Stimulated activated CD8-positive, alpha-beta memory T cell treated with anti-CD3 and anti-CD28 coated beads, Interleukin-7, amount 100 ng/mL, for 1 hour (primary cell): ENCODE measurements at places on chromosomes 11 and 22.

- no peak for DNase-seq
These were observed 6.4 kb upstream of the JAM3 start for GRCh38 chr11:134062265-134063123.

- no peak for DNase-seq
These were observed 8.5 kb downstream of the SWAP70 start for GRCh38 chr11:9672288-9672916.

DNA sequence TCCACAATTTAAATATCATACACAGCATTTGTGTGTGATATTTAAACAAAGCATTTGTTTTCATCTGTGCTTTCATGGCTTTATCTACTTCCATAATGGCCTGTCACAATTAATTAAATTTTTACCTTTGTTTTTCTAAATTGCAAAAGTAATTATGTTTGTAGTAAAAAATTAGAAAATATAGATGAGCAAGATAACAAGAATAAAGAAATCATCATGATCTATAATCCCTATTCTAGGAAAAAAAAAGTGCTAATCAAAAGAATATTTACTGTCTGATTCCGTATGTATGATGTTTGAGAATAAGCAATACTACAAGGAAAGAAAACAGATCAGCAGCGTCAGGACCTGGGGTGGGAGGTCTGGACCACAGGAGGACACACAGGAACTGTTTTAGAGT lies 149.9 kb downstream of the NCAM1 start:
- no peak for DNase-seq

- DNase-seq, result peak; percentile 78
These were observed at the start of gene UCP2 for GRCh38 chr11:73982595-73982989. UCP2 (minus strand) TSS chr11:73982843; CDS start chr11:73978378, 4,465 bp downstream.

DNA sequence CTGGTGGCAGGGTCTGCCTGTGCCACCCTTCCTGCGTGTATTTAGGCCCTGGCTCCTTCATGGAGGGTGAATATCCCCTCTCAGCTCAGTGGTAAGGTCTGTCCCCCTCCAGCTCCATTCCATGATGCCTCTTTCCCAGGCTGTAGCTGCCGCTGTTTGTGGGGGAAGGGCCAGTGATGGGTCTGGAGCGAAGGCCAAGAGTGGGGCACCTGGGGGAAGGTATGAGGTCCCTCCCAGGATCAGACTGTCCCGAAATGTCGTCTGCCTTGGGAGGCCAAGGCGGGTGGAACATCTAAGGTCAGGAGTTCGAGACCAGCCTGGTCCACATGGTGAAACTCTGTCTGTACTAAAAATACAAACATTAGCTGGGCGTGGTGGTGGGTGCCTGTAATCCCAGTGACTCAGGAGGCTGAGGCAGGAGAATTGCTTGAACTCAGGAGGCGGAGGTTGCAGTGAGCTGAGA lies 1.1 kb downstream of the CD151 start:
- DNase-seq, result no peak

DNA sequence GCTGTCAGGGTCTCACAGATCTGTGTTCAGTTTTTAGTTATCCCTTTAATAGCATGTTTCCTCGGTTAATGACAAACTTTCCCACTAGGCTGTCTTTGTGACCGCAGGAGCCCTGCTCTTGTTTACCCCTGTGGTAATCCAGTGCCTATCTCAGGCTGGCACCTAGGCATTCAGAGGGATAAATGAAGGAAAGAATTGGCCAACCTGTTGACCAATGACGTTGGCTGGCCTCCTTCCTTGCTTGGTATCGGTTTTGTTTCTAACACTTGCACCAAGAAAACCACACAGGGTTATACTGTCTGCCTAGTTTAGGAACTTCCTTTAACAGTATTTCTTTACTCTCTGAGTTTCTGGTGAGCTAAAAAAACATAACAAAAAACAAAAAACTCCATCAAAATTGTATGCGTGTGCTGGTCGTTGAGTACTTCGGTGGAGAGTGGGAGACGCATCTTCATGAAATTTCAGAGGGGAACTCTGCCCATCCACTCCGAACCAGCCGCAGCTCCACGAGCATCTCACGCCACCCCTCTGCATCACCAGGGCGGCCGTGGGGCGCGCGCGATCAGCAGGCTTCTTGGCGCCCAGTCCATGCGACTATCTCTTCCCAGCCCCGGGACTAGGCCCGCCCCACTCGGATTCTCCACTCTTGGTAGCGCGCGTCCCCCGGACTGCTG lies 563 bp upstream of the ENDOD1 start:
- no peak for DNase-seq

DNA sequence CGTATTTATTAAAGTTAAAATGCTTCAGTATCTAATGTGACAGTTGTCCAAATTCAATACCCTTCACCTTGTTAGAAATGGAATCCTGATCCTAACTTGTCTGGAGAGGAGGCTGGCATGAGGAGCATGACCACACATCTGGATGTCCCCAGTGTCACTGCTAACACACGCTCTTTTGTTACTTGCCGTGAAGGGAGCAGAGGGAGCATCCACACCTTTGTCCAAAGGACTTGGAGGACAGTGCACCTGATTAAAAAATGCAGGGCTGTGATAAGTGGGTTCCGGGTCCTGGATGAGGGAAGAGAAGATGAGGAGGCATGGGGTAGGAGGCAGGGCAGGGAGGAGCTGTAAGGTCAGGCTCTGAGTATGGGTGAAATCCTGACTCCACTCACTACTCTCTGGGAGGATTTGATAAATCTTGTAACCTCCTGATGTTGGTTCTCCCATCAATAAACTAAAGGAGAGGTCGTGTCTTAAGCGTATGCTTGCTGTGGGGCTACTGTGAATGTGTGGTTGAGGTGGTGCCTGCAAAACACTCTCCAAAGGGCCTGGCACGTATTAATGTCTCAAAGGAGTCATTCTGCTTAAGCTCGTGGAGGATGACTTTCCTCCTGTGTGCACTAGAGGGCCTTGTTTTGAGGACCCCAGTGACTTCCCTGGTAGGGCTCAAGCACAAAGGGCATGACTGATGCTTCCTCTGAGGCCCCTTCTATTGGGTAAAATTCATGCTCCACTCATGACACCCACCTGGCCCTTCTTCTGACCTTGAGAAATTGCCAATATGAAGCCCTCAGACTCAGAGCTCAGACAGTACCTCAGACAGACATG lies 16.8 kb upstream of the IGLL5 start:
- no peak for DNase-seq

- DNase-seq, result no peak
These were observed 27.0 kb upstream of the POU2AF1 start for GRCh38 chr11:111406091-111406490.

DNA sequence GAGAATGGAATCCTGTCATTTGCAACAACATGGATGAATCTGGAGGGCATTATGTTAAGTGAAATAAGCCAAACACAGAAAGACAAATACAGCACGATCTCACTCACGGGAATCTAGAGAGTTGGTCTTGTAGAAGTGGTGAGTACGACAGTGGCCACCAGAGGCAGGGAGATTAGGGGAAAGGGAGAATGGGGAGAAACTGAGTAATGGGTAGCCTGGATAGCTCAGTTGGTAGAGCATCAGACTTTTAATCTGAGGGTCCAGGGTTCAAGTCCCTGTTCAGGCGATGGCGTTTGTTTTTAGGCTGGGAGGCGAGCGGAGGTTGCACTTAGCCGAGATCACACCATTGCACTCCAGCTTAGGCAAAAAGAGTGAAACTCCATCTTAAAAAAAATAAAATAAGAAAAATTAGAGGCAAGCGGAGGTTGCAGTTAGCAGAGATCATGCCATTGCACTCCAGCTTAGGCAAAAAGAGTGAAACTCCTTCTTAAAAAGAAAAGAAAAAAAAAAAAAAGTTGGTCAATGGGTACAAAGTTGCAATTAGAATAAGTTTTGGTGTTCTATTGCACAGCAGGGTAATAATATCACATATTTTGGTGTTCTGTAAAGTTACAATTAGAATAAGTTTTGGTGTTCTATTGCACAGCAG lies 95.7 kb upstream of the UBASH3B start:
- no peak for DNase-seq

GRCh38 chr11:72305891-72306585 lies 62.1 kb upstream of the PHOX2A start:
- no peak for DNase-seq

DNA sequence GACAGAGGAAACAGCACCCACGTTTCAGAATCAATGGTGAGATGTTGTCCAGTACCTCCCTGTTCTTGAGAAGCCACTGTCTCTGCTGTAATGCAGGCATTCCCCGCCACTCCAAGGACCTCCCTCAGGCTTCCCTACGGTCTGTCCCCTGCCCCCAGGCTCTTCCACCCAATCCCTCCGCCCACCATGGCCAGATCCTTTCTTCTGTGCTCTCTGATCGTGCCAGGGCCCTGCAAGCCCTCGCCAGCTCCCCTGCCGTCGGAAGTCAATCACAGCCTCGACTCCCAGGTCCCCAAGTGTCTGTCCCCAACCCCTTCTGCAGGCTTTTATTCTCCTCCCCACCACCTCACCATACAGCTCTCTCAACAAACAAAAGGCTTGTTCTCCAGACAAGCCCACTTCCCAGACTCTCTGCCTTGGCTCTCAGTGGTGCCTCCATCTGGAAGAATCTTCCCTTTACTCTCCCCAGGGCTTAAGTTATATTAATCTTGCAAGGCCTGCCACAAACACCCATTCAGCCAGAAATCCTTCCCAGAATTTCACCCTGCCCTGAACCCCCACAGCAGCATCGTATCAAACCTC lies 13.7 kb downstream of the SCN4B start:
- DNase-seq, result no peak

- no peak for DNase-seq
These were observed 12.3 kb downstream of the LARGE2 start for GRCh38 chr11:45934580-45935318.

DNA sequence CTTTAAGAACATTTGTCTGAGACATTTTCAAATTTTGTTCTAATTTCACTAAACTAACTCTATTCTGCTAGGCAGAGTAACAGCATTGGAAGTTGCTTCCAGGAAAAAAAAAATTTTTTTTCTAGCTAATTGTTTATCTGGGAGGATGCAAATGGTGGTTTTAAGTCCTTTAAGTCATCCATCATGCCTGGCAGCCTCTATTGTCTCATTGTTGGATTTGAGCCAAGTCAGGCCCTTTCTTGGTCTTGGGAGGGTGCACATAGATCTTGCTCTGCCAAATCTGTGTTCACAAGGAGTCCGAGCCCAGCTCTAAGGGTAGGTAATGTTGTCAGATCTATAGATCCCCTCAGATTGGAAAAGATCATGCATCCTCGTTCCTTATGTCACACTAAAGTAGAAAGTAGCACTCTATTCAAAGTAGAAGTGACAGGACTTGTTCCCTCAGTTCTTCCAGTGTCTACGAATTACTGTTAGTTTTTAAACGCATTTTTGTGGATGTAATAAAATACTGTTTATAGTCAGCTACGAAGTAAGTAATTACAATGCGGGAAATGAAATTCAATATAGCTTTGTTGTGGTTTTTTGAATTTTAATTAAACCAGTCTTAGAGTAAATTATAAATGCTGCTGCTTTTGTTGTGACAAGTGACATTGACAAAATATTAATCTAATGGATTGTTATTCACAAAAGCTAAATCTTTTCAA lies 166.0 kb upstream of the RASSF10 start:
- no peak for DNase-seq

DNA sequence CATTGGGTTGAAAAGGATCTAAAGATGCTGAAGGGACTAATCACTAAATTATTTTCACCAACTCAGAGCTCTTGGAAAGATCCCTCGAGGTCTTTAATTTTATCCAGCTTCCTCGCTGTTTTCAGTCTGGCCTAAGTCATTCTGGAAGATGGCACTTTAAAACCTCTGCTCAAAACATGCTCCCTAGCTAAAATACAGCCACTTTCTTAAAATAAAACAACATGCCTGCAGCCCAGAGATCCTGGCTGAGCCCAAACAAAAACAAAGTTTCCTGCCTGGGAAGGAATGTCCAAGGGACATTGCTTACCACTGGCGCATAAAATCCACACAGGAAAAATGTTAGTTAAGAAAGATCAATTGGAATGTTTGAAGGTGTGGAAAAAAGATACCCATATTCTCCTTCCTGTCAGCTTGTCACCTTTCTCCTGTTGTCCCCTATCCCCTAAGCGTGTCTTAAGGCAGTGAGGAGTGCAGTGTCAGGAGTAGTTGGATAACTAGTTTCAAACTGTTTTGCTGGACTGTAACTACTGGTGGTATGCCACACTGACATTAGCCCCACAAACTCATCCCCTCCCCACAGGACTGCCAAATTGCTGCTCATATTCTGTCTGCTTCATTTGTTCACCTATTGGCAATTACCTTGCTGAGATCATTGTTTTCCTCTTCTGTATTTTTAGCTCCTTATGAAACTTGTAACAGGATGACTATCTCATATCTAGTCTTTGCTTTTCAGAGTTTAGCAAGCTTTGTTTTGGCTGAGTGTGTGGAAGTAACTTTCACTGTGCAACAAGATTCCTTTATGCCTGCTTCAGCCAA lies 108.3 kb upstream of the SESN3 start:
- no peak for DNase-seq

DNA sequence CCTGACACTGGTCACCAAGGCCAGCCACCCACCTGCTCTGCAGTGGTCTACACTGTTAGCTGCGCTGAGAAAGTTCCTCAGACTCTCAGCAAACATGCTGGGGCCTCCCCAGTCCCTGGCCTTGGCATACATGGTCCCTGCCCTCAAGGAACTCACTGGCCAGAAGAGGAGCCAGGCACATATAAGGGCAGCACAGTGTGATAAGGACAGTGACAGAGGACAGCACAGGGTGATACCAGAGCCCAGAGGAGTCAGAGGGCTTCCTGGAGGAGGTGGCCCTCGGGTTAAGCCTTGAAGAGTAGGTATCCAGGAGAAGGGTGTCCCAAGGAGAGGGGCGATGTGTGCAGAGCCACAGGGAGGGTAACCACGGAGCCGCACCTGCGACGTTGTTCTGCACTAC lies 624 bp downstream of the ART1 start:
- DNase-seq, result no peak

- no peak for DNase-seq
These were observed 12.8 kb upstream of the MOB2 start for GRCh38 chr11:1499261-1499890.

- DNase-seq, result no peak
These were observed 210.4 kb upstream of the PITPNB start for GRCh38 chr22:28129319-28129962.

- no peak for DNase-seq
These were observed 8.4 kb upstream of the MMP7 start for GRCh38 chr11:102538932-102539331.
